Putamen (tissue), 1 donor: ENCODE measurements at places on chromosomes 12 and 14.

GRCh38 chr14:20608383-20609110, 17.4 kb upstream of the RNASE12 start:
- no peak for DNase-seq

GRCh38 chr14:76391981-76392690, 16.2 kb downstream of the ESRRB start:
- no peak for DNase-seq

- peak; percentile 31 for DNase-seq
Measured at GRCh38 chr14:62162998-62163589, 400.9 kb downstream of the SNAPC1 start.

DNA sequence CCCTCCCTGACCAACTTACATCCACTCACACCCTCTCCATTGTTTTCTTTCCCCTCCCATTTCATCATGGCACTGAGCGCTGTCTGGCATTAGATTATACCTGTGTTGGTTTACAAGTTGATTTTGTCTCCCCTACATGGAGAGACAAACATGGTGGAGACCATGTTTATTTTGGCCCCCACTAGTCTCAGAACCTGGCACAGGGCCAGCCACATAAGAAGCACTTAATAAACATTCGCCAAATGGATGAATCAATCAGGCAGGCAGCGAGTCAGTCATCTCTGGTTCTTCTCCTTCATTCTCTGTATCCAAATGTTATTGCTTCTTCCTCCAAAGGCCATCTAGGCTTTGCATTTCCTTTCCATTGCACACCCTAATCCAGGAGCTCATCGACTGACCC, 177.4 kb downstream of the DPF3 start:
- DNase-seq = no peak

DNA sequence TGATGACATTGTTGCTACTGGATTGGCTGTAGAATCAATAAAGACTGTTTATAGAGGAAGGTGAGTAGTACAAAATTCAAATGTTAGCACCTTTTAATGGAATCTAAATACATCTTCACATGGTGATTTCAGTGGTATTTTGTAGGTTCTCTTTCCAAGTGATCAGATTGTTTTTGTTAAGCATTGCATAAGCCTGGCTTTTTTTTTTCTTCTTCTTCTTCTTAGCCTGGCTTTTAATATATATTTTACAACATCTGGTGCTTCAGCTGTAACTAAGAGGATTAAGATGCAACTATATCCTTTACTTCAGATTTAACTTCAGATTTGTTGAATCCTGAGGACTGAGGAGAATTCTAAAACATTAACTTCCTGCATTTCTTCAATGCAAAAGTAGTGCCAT, 57.3 kb upstream of the ATF1 start:
- no peak for DNase-seq

GRCh38 chr14:36658123-36659009, 3.3 kb upstream of the PAX9 start:
- no peak for DNase-seq

GRCh38 chr12:45558353-45558752, 171.2 kb upstream of the ARID2 start:
- DNase-seq = no peak

- no peak for DNase-seq
Measured at GRCh38 chr12:7242176-7243101, 53.0 kb downstream of the PEX5 start.

DNA sequence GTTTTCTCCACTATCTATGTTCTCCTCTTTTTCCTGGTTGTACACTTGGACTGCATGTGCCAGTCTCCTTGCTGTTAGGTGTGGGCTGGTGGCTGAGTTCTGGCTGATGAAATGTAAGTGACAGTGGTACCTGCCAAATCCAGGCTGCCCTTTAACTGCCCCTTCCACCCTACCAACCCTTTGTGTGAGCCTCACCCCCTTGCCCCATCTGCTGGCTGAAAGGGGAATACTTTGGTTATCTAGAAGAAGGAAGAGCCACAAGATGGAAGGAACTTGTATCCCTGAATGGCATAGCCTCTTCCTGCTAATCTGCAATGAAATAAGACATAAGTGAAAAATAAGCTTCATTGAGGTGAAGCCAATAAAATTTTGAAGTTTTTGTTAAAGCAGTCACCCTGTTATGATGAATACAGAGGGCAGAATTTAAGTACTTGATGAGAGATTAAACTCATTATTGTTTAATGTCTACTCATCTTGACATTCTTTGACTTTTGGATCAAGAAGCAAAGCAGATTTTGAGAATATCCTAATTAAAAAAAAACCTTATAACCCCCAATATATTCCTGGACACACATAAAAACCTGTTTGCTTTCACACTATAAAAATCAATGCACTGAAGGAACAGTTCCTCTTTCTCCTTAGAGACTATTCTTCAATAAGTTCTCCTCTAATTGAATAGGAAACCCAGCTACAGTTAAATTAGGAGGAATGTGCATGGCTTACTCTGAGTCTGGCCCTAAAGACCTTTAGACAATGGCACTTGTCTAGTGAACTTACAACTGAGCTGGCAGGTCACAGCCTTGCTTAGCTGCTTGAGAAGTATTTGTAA, 262.6 kb upstream of the BTG1 start:
- no peak for DNase-seq

DNA sequence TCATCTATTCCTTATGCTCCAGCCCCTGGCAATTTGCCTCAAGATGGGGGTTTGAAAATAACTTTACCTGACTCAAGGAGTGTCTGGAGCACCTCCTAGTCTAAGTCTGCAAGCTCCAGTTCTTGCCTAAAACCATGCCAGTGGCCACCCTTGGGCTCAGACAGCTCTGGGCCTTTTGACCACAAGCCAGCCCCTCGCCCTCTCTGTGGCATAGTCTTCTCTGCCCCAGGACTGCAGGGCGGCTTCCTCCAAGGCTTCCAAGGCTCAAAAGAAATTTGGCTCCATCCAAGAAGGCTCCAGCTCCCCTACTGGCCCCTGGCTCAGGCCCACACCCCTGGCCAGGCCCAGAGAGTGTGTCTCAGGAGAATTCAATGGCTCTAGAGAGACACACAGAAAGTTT, 14.8 kb downstream of the ACVRL1 start:
- no peak for DNase-seq

DNA sequence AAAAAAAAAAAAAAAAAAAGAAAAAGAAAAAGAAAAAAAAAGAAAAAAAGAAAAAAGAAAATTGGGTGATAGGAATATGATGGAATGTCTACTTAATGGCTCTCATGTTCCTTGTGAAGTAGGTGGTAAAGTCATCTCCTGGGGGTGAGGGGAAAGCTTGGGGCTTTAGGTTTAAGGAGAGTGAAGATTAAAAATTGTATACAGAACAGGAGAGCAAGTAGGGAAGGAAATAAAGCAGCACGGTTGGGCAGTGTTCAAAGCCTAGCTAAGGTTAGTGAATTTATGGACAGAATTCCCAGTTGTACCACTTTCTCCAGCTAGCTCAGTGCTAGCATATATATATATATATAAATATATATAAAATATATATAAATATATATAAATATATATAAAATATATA, 40.0 kb upstream of the SLC2A13 start:
- DNase-seq = no peak

DNA sequence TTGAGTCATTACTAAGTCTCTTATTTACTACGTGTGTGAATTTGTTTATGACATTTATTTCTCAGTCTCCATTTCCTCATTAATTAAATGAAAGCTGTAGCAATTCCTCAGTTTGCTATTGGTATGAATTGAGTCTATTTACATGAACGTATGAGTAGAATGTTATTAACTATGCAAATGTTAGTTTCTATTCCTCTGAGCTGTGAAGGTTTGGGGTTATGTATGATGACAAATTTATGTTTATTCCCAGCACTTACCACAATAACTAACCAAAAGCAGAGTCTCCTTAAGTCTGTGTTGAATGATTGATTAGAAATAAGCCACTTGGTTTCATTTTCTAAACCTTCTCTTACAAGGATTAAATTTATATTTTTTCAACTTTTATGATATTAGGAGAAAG, 1340.9 kb downstream of the FSCB start:
- no peak for DNase-seq

- no peak for DNase-seq
Measured at GRCh38 chr12:24499151-24500146, 449.5 kb downstream of the BCAT1 start.

GRCh38 chr12:67925077-67925476, 64.2 kb upstream of the IFNG-AS1 start:
- no peak for DNase-seq
